ENCODE measurements at places on chromosomes 3 and 15.

DNA sequence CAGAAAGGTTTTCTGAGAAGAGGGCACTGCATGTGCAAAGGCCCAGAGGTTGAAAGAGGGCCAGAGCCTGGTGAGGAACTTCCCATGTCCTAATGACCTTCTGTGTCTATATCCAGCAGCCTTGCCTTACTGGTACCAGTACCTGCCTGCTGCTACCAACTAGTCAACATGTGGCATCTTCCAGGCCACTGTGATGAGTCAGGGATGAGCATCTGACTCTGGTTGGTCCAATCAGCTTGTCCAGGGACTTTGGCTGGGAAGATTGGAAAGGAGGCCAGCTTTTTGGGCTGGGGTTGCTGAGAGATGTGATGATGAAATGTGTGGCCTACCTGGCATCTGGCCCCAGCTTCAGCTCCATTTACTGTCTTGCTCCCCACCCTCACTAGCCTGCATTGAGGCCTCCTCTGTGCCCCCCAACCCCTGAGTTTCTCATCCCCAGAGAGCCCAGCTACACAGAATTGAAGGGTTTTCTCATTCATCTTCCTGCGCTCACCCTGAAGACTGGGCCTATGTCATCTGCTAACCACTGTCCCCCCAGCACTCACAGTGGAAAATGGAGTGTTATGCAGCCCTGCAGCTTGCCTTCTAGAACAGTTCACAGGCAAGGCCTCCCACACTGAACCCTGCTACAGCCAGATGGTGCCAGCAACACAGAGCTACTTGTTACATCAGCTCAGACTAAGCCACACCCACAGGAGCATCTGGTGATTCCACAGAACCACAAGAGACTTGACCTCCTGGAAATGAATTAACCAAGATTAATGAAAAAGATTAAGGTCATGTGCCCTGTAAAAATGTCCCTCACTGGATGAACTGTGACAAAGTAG, 1.3 kb upstream of the TWF2 start:
- DNase-seq = peak; percentile 91

GRCh38 chr3:120767106-120767505, 24.6 kb downstream of the GTF2E1 start:
- no peak for DNase-seq

DNA sequence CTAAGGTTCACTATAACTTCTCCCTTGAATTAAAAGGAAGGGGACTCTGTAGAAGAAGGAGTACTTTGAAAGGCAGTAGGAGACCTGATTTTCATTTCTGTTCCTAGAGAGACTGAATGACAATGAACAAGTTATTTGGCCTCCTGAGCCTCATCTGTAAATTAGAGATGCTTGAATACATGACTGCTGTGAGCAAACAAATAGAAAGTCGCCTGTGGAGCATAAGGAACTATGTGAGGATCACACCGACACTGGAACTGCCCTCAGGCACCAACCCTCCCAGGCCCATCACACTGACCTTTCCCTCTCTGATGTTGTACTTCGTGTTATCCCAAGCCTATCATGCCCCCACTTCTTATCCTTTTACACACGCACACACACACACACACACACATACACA, 48.6 kb downstream of the IMPG2 start:
- DNase-seq = no peak

DNA sequence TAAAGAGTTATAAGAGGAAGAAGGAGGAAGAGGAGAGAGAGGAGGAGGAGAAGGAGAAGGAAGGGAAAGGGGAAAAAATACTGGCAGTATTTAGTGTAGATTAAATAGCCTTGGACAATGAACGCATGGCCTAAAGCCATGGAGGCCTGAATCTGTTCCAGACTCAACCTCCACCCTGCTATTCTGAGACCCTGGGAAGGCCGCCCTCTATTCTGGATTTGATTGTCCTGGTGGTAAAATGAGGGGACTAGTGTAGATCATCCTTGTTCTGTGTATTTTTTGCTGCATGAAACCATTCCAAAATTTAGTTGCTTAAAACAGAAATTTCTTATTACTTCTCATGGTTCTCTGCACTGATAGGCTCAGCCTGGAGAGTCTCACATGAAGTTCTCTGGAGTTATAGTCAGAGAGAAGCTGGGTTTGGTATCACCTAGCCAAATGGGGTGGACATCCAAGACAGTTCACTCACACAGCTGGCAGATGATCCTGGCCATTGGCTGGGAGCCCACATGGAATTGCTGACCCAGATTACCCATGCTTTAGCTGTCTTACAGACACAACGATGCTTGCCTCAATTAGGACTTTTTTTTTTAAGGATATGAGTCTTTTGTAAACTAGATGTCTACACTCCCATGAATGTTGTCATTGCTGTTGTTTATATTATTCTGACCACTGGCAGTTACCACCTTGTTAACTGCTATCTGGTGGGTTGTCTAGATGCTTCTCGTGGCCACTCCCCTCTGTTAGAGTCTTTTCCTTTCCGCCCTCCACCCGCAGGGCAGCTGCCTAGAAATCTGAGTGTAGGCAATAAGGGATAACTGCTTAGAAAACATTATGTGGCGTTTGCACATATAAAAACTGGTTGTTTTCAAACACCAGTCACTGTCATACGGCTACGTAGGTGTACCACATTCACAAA, 149.9 kb downstream of the SST start:
- peak; percentile 60 for DNase-seq

- DNase-seq = no peak
Measured at GRCh38 chr3:60282866-60283265, 968.4 kb downstream of the FHIT start.

DNA sequence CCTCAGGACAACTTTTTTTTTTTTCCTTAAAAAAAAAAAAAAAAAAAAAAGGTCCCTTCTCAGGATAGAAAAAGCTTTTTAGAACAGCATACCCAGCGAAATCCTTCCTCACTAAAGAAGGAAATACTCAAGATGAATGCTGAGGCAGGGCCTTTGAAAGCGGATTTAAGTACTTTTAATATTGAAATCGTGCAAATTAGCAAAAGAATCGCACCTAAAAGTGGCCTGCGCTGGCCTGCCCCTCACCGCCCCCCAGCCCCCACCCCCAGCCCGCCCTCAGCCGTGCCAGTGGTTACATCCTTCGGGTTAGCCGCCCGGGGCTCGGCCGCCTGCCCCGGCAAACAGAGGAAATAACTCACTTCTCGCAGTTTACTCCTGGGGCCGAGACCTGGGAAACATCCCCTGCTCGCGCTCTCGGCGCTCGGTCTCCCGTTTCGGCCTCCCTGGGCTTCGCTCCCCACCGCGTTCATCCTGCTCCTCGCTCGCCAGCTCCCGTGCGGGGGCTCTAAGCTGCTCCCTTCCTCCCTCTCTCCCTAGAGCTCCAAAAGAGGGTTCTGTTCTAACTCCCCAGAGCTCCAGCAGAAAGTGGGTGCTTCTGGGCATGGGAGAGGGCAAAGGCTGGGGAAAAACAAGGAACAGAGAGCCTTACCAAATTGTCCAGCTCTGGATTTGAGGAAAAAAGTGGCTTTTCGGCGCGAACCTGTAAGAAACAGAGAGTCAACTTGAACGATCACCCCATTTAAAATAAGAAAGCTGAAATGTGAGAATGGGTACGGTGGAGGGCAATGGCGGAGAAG, 5.2 kb downstream of the MEIS2 start:
- DNase-seq = no peak

DNA sequence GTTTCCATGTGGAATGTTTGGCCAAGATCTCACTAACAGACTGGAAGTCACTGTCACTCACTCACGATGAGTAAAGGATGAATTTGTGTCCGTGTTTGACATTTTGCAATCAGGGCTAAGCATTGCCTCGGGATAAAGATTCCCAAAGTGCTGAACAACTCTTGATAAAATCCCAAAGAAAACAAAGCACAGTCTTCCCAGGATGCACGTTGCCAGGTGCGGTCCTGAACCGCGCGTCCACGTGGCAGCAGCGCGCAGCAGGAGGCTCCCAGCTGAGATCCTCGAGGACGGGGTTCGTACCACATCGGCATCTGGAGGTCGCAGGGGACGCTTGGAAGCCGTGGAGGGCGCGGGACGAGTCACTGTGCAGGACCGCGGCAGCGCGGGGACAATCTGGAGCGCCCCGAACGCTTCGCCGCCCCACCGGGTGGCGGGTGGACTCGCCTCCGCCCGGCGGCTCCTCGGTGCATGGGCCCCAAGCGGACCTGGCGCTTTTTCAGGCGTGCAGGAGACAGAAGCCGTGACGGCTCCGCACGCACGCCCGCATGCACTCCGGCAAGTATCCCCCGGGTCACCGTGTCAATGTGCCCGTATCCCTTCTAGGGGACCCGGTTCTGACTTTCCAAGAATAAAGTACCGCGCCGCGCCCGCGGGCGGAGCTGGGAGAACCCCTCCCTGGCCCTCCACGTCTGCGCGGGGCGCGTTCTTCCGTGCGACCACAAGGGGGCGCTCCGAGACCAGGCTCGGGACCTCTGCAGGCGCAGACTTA, 17.7 kb downstream of the CPN2 start:
- DNase-seq = peak; percentile 86

DNA sequence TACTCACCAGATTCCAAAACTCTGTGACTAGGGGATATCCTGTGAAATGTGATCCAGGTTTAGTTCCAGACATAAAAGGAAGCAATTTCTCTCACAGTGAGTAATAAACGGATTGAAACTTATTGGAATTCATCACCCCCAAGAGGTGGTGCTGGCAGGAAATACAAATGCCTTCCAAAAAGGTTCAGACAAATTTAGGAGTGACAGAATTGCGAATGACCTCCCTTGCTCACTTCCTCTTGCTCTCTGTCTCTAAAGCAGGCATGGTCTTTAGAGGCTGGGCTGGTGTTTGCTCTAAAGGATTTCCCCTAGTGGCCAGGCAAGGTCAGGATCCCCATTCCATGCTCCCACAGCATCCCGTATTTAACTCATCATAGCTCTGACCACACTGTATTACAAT, 449.4 kb upstream of the PPP2R3A start:
- DNase-seq = peak; percentile 15

DNA sequence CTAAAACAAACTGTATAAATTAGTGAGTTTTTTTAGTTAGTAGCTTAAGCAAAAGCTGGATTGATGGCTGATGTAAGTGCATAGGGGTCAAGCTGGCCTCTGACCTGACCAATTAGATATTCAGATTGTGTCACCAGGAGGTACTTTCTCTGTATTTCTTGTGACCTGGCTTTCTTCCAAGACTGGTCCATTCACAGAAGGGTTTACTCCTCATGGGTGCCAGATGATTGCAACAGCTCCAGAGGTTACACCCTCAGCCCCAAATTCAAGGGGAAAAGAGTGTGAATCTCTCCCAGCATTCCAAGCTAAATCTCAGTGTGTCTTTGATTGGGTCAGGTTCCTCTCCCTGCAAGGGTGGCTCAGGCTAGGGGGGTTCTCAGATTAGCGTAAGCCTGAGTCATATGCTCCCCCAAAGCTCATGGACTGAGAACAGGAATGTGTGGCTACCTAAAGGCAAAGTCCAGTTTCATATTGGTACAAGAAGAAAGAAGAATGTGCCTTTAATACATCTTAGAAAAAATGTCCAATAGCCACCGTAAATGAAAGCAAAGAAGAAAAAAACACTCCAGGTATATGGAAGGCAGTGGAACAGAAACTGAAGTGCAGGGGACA, 16.5 kb downstream of the PML start:
- no peak for DNase-seq

DNA sequence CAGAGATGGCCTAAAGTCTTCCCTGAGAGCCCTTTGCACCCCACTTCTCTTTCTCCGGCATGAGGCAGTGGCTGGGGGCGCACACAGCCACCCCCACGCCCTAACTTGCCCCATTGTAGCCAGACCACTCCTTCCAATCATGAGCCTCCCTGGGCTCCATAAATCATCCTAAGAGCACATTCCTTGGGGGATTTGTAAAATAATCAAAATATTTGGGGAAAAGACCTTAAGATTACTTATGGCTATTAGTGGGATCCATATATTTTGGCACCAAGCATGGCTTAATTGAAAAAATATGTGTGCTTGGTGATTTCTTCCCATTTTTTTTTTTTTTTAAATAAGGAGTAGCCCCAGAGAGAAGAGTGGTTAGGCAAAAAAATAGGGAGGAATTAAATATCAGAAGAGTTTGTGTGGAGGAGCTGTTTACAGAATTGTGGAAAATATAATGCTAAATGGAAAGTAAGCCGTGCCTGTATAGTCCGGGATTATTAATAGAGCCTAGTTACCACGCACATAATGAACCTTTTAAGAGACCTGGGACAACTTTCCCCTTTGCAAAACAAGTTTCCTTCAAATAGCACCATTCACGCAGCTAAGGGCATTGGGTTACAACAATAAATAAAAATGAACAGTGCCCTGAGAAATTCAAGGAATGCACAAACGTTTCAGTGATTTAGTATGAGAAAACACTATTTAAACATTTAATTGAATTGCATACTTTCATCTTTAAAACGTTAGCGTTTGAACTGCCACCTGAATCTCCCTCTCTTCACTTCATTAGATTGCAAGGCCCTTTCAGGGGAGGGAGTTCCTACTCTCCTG, 46.1 kb downstream of the SMAD6 start:
- DNase-seq = peak; percentile 81

- DNase-seq = no peak
Measured at GRCh38 chr3:3707858-3708768, 91.1 kb upstream of the LRRN1 start.

DNA sequence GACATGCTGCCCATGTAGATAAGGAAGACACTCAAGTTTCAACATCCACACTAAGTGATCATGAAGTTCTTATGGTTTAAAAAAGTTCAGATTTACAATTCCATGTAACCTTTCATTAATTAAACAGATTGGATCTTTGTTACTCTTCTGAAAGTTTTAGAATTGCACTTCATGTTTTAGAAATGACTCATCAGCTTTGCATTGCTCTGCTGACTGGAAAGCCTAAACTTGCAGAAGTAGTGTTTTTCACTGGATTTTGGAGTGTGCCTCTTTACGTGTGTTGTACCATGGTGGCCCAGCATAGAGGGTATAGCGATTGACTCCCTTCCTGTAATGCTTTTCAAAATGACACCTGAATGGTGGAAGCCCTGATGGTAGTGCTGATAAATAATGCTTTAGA, 157.9 kb downstream of the BBX start:
- DNase-seq = peak; percentile 53

- no peak for DNase-seq
Measured at GRCh38 chr3:17967111-17967510, 224.7 kb upstream of the TBC1D5 start.

DNA sequence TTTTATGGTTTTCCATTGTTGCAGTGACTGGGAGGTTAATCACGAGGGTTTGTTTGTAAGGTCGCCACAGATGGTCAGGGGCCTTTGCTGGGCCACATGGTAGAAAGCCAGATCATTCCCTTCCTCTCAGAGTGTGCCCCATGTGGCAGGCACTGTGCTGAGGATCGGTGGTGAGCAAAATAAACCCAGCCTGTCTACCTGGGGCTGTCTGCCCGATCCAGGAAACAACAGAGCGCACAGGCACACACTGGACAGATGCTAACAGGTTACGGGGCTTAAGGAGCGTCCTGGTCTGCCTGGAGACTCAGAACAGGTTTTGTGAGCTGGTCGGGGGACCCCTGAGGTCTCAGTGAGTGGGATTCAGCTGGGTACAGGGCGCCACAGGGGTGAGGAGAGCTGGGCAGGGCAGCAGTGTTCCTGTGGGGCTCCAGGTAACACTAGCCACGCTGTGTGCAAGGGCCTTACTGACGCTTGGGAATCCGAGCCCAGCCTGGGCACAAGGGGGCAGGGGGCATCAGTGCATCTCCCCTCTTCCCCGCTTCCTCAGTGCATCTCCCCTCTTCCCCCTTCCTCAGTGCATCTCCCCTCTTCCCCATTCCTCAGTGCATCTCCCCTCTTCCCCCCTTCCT, 136.4 kb downstream of the DNAJB8 start:
- no peak for DNase-seq
